ENCODE measurements at places on chromosomes 1 and 21. TPM values are rescaled to one million over a fixed set of nuclear protein-coding genes. Genes with fewer than 3 reads are reported as not detected.

- no peaks in the 10 kb centered on the region for H3K27me3 ChIP-seq
- H3K4me1 ChIP-seq: peaks cover 50% of the 10 kb centered on the region
- DNase-seq: no peak
- H3K27ac ChIP-seq: no peak overlapping the region
- H3K4me3 ChIP-seq: no peak overlapping the region
Observed at GRCh38 chr21:37475186-37475868, 108.8 kb downstream of the DYRK1A start.

DNA sequence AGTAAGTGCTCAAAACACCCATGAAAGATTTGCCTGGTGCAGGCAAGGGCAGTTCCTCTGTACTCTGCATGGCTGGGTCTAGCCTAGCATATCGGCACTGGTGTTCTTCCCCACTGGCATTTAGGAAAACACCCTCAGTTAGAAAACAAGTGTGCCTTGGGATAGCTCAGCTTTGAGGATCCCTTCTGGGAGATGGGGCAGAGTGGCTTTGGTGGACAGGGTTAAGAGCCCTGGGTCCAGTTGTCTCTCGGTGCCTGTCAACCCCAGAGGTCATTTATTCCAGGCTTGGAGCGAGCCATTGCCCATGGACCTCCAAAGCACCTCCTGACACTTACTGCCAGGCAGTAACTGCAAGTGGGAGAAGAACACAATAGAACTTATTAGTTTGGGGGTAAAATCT, 80.8 kb upstream of the DIRAS3 start:
- H3K4me3 ChIP-seq: no peak overlapping the region
- H3K27ac ChIP-seq: no peak overlapping the region
- no peaks in the 10 kb centered on the region for H3K4me1 ChIP-seq
- no peaks in the 10 kb centered on the region for H3K36me3 ChIP-seq

The CLDN17 gene
- not detected for total RNA-seq

GRCh38 chr1:65526049-65526556, 105.6 kb downstream of the LEPR start:
- H3K4me1 ChIP-seq: peaks cover 3% of the 10 kb centered on the region
- DNase-seq: no peak
- peaks cover 29% of the 10 kb centered on the region for H3K27me3 ChIP-seq

The OR10T2 gene
- total RNA-seq: not detected

The CYP4A22 gene
- total RNA-seq: not detected

The RIIAD1 gene
- total RNA-seq: not detected

GRCh38 chr1:112209493-112209892, 186.5 kb upstream of the CTTNBP2NL start:
- H3K27me3 ChIP-seq: peaks cover 19% of the 10 kb centered on the region
- H3K4me3 ChIP-seq: no peak overlapping the region
- no peaks in the 10 kb centered on the region for H3K4me1 ChIP-seq
- no peak for DNase-seq
- H3K27ac ChIP-seq: no peak overlapping the region

GRCh38 chr1:27438621-27439061, 46.2 kb downstream of the GPR3 start:
- H3K27me3 ChIP-seq: no peaks in the 10 kb centered on the region
- DNase-seq: no peak
- H3K4me3 ChIP-seq: no peak overlapping the region
- H3K27ac ChIP-seq: peak overlapping the region; percentile 26
- H3K36me3 ChIP-seq: peaks cover 10% of the 10 kb centered on the region
- peaks cover 60% of the 10 kb centered on the region for H3K4me1 ChIP-seq

DNA sequence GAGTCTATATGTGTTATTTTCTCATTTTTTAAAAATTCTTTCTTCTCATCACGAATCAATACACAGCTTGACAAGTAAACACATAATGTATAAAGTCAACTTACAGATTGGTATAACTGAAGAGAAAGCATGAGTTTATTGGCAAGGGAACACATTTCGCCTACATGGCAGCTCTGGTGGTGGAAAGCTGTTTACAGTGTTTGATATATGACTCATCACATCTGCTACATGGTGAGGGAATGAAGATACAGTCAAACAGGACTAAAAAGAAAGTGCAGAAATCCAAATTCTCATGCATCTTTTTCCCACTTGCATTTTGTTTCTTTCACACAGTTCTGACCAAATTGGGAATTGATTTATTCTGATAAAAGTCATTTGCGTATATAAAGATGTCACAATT, 122.2 kb upstream of the ADGRL4 start:
- no peak for DNase-seq
- H3K27ac ChIP-seq: no peak overlapping the region
- peaks cover 2% of the 10 kb centered on the region for H3K36me3 ChIP-seq
- H3K27me3 ChIP-seq: no peaks in the 10 kb centered on the region
- no peak overlapping the region for H3K4me3 ChIP-seq

The TRIM46 gene
- 6.3 TPM for total RNA-seq

The TSPAN1 gene
- 0.83 TPM for total RNA-seq

GRCh38 chr1:160767395-160768294, 28.3 kb upstream of the LY9 start:
- no peaks in the 10 kb centered on the region for H3K36me3 ChIP-seq
- no peaks in the 10 kb centered on the region for H3K27me3 ChIP-seq
- H3K4me3 ChIP-seq: peak overlapping the region; percentile 78

- H3K4me3 ChIP-seq: no peak overlapping the region
- DNase-seq: no peak
- no peaks in the 10 kb centered on the region for H3K27me3 ChIP-seq
- H3K4me1 ChIP-seq: peaks cover 12% of the 10 kb centered on the region
Observed at GRCh38 chr1:9815150-9815549, 8.6 kb downstream of the CLSTN1 start.

GRCh38 chr1:208538587-208538986, 294.4 kb upstream of the PLXNA2 start:
- no peak overlapping the region for H3K27ac ChIP-seq
- no peaks in the 10 kb centered on the region for H3K27me3 ChIP-seq
- no peak overlapping the region for H3K4me3 ChIP-seq
- no peaks in the 10 kb centered on the region for H3K4me1 ChIP-seq
- no peak for DNase-seq
- no peaks in the 10 kb centered on the region for H3K36me3 ChIP-seq

- no peak for DNase-seq
- H3K4me3 ChIP-seq: peak overlapping the region; percentile 31
- peak overlapping the region; percentile 14 for H3K27ac ChIP-seq
- peaks cover 71% of the 10 kb centered on the region for H3K4me1 ChIP-seq
Observed at GRCh38 chr1:116775116-116775752, 21.0 kb downstream of the CD2 start.

DNA sequence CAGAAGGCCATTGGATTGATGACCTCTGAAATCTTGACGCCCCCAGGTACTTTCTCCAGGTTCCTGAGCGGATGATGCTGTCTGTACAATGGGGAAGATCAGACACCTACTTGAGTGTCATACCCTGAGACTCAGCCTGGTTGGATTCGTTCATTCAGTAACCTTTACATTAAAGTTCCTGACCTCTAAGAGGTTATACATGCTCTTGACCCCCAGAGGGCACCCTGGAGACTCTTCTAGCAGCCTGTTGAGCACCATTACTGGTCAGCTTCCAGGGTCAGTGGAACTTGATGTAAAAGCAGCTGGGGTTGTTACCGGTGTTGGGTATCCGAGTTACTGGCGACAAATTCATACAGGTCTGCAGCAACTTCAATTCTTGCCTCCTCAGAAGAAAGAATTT, 114.3 kb upstream of the ZNF678 start:
- no peak overlapping the region for H3K27ac ChIP-seq
- no peaks in the 10 kb centered on the region for H3K36me3 ChIP-seq
- no peaks in the 10 kb centered on the region for H3K4me1 ChIP-seq
- peaks cover 26% of the 10 kb centered on the region for H3K27me3 ChIP-seq

The ADAMTS1 gene
- not detected for total RNA-seq

DNA sequence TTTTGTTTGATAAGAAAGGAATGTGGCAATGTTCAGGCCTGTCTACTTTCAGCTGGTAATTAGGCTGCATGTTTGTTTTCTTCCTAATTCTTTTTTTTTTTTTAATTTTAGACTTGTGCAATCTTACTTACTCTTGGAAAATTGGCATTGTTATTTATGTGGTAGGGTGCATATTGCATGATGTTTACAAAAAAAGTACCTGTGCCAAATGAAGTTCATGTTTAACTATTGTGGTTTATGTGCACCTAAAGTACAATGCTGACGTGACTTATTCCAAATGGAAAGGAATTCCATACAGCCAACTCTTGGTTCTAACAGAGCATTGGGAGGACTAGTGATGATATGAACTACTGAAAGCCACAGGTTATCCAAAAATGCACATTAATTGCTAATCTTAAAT, 51.0 kb downstream of the KCNK2 start:
- no peak overlapping the region for H3K4me3 ChIP-seq
- no peak for DNase-seq
- H3K27ac ChIP-seq: no peak overlapping the region
- H3K36me3 ChIP-seq: no peaks in the 10 kb centered on the region
- H3K27me3 ChIP-seq: no peaks in the 10 kb centered on the region
- no peaks in the 10 kb centered on the region for H3K4me1 ChIP-seq

DNA sequence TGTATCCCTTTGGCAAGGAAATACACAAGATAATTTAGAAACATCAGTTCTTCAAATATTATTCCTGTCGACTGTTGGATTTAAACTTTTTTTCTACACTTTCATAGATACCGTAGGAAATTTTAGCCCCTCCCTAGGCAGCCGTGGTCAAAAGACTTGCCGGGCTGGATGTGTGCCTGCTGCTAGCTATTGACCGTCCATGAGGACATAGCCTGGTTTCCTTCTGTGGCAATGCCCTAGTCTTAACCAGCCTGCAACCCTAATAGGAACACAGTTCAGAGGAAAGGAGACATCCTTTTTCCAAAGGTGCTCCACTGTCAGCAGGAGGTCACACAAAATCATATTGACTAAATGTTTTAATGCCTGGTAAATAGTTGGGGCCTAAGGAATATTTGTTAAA, 20.4 kb upstream of the KIAA1614 start:
- H3K27me3 ChIP-seq: no peaks in the 10 kb centered on the region
- no peaks in the 10 kb centered on the region for H3K4me1 ChIP-seq
- DNase-seq: no peak

DNA sequence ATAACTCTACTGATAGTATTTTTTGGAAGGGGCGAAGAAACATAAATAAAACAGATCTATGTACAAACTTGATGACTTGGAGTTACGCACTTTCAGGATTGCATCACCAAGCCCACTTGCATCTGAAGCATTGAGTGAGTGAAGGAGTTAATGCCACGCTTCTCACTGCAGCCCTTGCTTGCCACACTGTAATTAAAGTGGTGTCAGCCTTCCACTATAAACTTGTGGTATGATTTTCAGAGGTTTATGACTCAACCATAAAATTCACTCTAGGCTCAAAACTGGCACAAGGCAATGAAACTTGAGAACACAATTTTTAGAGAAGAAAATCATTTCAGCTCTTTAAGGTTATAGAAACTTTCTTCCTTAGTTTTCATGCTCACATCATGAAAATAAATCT, 93.9 kb upstream of the PRMT6 start:
- H3K27me3 ChIP-seq: peaks cover 2% of the 10 kb centered on the region
- no peak for DNase-seq
- H3K4me1 ChIP-seq: no peaks in the 10 kb centered on the region
- H3K36me3 ChIP-seq: no peaks in the 10 kb centered on the region
- H3K27ac ChIP-seq: no peak overlapping the region
- no peak overlapping the region for H3K4me3 ChIP-seq

DNA sequence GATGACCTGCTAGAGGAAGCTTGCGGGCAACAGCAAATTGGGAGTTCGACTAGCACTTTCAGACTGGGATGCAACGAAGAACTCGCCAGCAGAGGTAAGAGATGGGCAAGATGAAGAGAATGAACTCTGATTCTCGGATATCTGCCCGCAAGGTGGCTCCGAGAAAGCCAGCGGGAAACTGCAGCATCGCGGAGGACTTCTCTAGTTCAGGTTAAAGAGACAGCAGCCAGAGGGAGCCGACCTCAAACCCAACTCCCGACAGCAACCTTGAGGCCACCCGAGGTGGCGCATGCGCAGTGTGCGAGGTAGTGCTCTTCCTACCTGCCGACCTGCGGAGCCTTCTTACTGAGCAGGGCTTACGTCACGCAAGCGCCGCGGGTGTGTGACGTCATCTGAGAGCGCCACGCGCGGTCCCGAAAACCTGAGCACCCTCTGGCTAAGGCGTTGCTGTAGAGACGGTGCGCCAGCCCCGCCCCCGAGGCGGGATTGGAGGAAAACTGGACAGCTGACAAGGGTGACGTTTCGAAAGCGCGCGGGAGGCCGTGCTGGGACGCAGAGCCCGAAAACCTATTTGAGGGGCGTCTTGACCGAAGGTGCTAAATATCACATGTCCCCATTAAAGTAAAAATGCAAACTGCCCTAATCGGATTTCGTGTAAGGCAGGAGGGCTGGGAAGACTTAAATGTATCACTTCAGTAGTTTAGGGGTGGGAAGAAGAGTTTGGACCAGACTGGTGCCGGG, 110.5 kb upstream of the SLC25A33 start:
- peaks cover 44% of the 10 kb centered on the region for H3K4me1 ChIP-seq
- H3K27me3 ChIP-seq: no peaks in the 10 kb centered on the region
- H3K4me3 ChIP-seq: peak overlapping the region; percentile 90

- no peak overlapping the region for H3K4me3 ChIP-seq
- H3K4me1 ChIP-seq: no peaks in the 10 kb centered on the region
- no peak for DNase-seq
- peaks cover 27% of the 10 kb centered on the region for H3K36me3 ChIP-seq
Observed at GRCh38 chr1:230913496-230913895, 45.2 kb upstream of the C1orf198 start.

GRCh38 chr1:76781447-76781846, 85.8 kb upstream of the ST6GALNAC5 start:
- H3K27ac ChIP-seq: no peak overlapping the region
- H3K4me3 ChIP-seq: no peak overlapping the region
- DNase-seq: no peak
- no peaks in the 10 kb centered on the region for H3K4me1 ChIP-seq
- peaks cover 2% of the 10 kb centered on the region for H3K27me3 ChIP-seq

DNA sequence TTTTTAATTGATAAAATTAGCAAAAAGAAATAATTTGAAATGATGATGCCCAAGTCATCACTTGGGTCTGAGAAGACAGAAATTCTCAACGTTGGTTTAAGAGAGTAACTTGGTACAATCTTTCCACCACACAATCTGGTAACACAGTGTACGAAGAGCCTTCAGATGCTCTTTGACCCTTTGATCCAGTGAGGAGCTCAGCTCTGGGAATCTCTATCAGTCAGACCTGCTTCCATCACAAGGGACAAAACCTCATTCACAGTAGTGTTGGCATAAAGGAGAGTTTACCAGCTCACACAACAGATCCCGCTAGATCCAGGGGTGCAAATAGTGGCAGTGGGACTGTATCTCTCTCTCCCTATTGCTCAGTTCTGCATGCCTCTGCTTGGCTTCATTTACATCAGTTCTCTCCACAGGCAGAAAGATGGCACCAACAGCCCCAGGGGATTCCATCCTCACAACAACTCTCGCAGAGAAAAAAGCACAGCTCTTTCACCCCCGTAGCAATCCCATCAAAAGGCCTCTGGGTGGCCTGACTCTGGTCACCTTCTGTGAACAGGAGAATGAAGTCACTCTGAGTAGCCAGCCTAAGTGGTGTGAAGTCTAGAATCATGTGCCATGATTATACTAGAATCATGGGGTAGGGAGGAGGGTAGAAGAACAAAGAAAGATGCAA, 119.7 kb downstream of the ZNF281 start:
- H3K36me3 ChIP-seq: no peaks in the 10 kb centered on the region
- H3K27ac ChIP-seq: no peak overlapping the region
- no peak for DNase-seq
- no peaks in the 10 kb centered on the region for H3K27me3 ChIP-seq

The SPRR2B gene
- not detected for total RNA-seq

The WDR4 gene
- total RNA-seq: 39.8 TPM
